Activated CD4-positive, alpha-beta T cell treated with anti-CD3 and anti-CD28 coated beads for 48 hours (primary cell): ENCODE measurements at places on chromosomes 13 and 19.

- DNase-seq = no peak
Measured at GRCh38 chr13:40692946-40693345, 26.5 kb upstream of the FOXO1 start.

- DNase-seq = no peak
Measured at GRCh38 chr13:51287758-51288157, 51.7 kb upstream of the SERPINE3 start.

DNA sequence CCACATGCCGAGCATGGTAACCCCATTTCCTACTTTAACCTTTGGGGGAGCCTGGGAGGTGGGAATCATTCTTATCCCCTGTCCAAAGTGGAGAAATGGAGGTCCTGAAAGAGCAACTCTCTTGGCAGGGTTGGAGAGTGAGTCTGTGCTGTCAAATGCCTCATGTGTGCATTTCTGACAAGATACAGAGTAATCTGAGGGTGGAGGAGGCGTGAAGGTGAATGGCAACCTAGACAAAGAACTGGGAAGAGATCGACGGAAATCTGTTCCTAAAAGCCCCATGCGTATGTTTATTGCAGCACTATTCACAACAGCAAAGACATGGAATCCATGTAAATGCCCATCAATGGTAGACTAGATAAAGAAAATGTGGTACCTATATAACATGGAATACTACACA is 63.8 kb upstream of the USP29 start:
- DNase-seq = no peak

GRCh38 chr13:78520425-78520824 is 82.9 kb downstream of the POU4F1 start:
- no peak for DNase-seq

- DNase-seq = peak; percentile 39
Measured at GRCh38 chr19:31220540-31220939, 128.7 kb downstream of the TSHZ3 start.

DNA sequence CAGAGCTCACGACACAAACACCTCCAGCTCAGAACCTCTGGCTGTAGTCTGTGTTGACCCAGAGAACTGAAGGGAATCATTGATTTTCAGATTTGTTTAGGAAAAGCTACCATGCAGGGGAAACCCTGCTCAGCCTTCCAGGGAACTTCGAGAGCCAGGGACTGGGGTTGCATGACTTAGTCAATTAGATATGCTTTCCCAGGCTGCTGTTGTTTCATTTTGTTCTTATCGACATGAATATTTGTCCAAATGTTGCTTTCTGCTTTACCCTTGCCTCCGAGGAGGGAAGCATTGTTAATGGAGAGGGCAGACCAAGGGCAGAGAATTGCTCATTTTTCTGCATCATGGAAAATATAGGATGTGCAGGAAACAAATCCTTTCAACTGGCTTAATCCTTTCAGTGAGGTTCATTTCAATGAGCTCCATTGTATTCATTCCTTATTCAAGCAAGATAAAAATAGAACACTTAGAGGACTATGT is 82.5 kb downstream of the KLF5 start:
- DNase-seq = no peak

DNA sequence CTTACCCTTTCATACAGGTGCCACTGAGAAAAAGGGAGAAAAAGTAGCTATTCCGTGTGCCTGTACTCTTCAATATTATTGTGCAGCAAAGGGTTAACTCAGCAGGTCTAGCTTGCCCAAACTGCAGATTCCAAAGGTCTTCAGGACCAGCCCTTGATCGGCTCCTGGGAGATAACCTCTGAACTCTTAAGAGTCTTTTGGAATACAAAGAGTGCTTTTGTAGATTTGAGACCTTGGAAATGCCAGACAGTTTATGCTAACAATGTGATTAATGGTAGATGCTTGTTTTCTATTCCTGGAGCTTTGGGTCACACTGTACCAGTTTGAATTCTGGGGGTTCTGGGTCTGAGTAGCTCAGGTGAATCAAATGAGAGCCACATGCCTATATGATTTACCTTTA is 844.7 kb upstream of the MIR17HG start:
- DNase-seq = no peak
